ENCODE measurements at places on chromosomes 1 and 21.
A peak's percentile ranks its signal among the peaks of the same experiment; 100 is the strongest.

GRCh38 chr1:12143631-12144155 is 23.1 kb upstream of the TNFRSF1B start:
- peak; percentile 77 for DNase-seq

GRCh38 chr1:83725735-83726360 is 273.1 kb downstream of the TTLL7 start:
- no peak for DNase-seq

GRCh38 chr21:39461419-39461818 is 9.6 kb downstream of the SH3BGR start:
- DNase-seq = no peak

GRCh38 chr1:2210786-2211185 is 16.2 kb upstream of the FAAP20 start:
- no peak for DNase-seq

- DNase-seq = peak; percentile 49
Measured at GRCh38 chr1:1614204-1614953, 921 bp upstream of the MIB2 start.

All from B cell (primary cell).